ENCODE measurements at places on chromosomes 12 and 14.

GRCh38 chr12:22374508-22374907 lies 40.0 kb upstream of the ST8SIA1 start:
- DNase-seq = no peak

DNA sequence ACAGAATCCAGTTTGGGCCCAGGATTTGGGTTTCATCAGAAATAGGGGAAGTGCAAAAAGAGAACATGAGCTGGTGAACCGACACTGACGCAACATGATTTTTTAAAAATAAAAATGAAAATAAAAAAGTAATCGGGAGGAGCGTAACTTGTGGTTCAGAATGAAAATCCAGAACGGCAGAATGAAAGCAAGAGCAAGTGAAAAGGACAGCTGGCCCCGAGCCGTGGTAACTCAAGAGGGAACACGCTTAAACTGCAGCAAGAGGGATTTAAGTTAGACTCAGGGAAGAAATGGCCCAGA lies 1.6 kb downstream of the SLC6A12 start:
- DNase-seq = no peak

DNA sequence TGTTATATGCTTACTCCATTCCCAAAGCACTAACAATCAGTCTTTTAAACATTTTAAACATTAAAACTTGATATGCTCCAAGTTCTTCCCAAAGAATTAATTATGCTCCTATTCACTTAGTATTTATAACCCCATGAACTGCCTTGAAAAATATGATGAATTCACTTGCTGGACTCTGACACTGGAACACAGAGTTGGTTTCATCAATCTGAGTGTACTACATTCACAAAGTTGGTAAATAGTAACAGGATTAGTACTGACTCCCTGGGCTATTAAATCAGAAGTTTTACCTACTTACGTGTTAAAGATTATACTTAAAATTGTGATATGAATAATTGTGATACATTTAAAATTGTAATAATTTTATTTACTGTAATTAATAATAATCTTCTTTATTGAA lies 17.3 kb upstream of the MYF6 start:
- no peak for DNase-seq

DNA sequence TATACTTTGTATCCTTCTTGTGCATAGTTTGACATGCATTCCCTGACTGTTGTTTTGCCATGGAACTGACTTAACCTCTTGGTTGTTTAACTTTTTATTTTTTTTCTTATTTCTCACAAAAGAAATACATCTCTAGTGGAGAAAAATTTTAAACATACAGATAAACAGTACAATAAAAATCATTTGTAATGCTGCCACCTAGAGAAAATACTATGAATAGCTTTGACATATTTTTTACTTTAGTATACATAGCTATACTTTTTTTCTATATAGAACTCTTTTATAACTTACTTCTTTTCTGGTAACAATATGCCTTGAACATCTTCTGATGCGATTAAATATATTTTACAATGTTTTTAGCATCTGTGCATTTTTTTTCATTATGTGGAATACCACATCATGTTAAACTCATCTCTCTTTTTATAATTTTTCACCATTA lies 184.5 kb downstream of the AKAP6 start:
- no peak for DNase-seq

DNA sequence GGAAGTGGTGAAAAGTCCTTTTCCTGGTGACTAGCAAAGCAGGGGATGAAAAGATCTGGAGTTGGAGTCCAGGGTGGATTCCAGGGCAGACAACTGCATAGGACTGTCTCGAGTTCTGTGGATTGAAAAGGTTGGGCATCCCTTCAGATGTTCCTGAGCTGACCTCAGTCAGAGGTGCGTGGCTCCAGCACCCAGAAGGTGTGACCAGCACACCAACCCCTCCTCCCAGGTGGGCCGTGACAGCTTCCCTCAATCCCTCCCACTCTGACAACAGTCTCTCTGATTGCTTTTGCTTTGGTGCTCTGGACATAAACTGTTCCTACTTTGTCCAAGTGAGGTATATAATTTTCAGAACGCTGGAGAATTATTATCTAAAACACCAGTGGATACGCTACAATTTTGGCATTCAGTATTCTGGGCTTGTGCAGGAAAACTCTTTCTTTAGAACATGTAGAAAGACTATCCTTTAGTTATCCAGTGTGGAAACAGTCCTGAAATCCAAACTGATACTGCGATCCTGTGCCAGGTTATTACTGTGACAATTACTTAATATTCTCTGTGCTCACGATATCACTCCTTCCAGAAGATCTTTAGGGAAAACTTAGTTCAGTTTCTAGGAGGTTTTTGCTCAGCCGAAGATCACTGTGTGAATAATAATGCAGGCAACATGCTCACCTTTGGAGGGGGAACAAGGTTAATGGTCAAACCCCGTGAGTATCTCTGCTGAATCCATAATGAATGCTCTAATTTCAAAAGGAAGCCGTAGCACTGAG lies 87.9 kb downstream of the DAD1 start:
- no peak for DNase-seq
